ENCODE measurements at places on chromosomes 4 and X. TPM values are rescaled to one million over a fixed set of nuclear protein-coding genes. Genes with fewer than 3 reads are reported as not detected.
A peak's percentile ranks its signal among the peaks of the same experiment; 100 is the strongest.

GRCh38 chr4:10753336-10753735, 68.8 kb upstream of the CLNK start:
- peak; percentile 66 for DNase-seq

DNA sequence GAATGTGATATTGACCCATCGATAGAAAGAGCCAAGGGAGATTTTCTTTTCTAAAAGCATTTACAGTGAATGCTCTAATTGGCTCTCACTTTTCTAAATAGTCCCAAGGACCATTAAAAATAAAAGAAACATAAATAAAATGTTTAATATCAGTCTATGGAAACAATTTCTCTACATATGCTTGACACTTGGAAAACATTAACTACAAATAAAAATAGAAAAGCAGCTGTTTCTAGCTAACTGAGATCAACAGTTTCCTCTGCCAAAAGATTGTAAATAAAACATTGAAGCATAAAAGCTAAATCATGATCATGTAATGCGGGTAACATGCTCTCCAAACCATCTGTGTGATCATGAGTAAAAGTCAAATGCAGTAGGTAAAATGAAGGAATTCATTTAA, 49.7 kb downstream of the CORIN start:
- no peak for DNase-seq

DNA sequence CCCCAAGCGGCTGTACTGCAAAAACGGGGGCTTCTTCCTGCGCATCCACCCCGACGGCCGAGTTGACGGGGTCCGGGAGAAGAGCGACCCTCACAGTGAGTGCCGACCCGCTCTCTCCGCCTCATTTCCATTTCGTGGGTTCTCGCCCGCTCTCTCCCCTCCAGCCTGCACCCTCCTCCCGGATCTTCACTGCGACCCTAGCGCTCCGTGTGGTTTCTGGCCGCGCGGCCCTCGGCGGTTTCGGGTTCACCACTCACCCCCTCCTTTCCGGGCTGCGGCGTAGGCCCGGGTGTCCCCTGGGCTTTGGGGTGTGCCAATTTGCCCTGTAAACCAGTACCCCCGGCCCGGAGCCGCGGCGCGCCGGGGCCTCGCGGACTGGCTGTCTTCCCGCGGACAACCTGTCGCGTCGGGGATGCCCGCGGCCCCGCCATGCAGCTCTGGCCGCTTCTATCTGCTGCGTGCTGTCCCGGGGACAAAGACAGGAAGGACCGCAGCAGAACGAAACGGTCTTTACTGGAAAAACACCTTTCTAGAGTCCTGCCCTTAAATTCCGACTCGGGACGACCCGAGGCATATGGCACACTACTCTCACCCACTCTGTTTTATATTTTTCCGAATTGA, 737 bp downstream of the FGF2 start:
- no peak for DNase-seq

DNA sequence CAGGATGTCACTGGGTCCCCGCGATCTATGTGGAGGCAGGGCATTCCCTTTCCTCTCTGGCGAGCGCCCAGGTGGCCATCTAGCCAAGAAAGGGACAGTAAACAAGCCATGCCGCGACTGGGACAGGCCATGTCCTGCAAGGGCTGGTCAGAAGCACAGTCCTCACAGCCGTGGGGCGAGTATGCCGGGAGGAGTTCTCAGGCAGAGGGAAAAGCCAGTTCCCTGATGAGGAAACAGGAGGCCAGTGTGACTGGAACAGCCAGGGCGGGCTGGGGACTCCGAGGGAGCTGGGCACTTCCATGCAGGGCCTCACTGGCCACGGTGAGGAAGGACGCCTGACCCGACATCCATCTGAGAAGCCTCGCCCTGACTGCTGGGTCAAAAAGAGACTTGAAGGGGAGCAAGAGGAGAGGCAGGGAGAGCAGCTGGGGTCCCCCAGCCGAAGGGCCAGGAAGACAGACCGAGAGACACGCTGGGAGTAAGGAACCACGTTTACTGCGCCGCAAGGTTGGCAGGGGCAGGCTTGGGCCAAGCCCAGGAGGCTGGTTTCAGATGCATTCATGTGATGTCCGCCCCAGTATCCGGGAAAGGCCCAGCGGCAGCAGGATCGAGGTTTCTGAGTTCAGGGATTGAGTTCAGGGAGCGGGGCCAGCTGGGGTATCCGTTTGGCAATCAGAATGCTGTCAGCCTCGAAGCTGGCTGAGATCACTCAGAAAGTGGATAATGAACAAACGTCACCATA, 15.0 kb downstream of the CFAP99 start:
- no peak for DNase-seq

The LARP7 gene
- total RNA-seq = 33.9 TPM

- no peak for DNase-seq
Measured at GRCh38 chrX:139828033-139828432, 104.8 kb downstream of the ATP11C start.

GRCh38 chr4:101239665-101240064, 107.7 kb downstream of the PPP3CA start:
- no peak for DNase-seq

The CXCL6 gene
- 18.5 TPM for total RNA-seq

DNA sequence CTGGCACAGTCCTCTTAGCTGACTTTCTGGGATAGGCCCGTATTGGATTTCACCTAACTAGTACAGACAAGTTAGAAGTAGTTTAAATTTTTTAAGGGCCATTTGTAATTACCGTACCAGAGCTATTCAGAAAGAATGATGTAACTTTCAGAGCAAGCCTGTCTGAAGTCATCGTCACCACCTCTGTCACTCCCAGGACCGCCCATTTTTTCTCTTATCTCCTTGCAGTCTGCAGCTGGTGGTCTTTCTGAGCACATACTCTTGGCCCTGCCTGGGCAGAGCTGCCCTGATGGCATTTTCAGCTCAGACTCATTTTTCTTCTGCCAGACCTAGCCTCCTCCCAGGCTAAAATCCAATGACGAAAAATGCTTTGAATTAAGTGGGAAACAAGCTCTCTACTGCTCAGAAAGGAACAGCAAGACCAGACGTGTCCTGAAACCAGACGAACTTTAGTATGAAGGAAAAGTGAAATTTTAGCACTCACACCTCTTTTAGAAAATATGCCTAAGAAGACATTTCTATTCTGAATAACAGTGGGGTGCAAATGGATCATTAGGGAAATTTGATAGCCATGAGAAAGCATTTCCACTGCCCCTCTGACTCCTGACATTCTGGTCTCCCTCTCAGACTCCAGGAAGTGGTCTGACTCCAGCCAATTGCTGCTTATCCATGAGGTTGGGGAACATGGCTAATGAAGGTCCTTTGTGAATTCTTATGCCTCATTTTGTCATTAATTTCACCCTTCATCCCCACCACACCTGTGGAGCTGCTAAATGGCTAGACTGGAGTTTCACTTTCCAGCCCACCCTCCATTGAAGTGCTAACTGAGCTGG, 162.4 kb upstream of the GYPA start:
- DNase-seq = no peak

DNA sequence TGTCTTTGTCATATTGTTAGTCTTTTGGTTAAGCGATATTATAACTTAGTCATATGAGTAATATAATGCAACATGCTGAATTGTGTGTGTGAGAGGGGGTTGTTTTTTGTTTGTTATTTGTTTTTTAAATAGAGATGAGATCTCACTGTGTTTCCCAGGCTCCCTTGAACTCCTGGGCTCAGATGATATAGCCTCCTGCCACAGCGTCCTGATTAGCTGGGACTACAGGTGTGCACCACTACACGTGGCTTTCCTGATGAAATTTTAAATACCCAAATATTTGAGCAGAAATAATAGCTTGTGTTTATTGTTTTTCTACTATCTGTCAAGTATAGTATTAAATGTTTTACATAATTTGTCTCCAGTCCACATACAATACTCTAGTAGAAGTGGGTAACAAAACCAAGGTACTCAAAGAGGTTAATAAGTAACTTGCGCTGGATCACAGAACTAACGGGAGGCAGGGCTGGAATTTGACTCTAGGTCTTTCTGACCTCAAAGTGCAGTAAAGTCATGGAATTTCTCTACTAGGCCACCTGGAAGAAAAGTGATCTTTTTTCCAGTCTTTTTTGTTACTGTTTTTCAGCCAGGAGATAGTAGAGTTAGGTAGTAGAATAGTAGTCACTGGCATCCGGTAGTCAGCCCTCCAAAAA, 47.8 kb downstream of the CLCN3 start:
- DNase-seq = no peak

DNA sequence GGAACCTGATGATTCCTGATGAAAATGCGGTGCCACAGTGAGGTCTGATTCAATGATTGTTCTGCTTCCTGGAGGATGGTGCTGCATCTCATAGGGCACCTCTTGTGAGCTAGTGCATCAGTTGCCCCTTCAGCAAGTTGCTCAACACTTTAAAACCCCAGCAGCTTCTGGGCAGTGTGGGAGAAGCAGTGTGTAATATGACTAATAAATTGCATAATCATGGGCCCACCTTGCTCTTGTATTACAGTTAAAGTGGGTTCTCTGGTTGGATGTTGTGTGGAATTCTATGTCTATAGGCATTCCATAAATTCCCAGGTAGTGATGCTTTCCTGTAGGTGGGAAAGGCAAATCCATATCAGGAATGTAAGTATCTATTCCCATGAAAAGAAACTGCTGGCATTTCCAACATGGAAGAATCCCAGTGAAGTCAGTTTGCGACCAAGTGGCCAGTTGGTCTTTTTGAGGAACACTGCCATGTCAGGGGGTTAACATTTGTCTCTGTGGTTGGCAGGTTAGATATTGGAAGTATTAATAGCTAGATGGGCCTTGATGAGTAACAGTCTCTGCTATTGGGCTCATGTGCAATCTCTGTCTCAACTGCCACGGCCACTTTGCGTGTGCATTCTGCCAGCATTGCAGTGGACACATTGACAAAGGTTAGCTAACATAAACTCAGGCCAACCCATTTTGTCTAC, 121.1 kb upstream of the OTUD4 start:
- DNase-seq = peak; percentile 43

GRCh38 chr4:41750626-41751448, 2.3 kb upstream of the PHOX2B start:
- DNase-seq = no peak

The SLITRK2 gene
- not detected for total RNA-seq

The SUPT20HL1 gene
- not detected for total RNA-seq

- DNase-seq = no peak
Measured at GRCh38 chr4:189088780-189089179, 851.9 kb upstream of the FRG1 start.

The NHS gene
- 8.1 TPM for total RNA-seq
